ENCODE measurements at places on chromosomes 2 and 18.

DNA sequence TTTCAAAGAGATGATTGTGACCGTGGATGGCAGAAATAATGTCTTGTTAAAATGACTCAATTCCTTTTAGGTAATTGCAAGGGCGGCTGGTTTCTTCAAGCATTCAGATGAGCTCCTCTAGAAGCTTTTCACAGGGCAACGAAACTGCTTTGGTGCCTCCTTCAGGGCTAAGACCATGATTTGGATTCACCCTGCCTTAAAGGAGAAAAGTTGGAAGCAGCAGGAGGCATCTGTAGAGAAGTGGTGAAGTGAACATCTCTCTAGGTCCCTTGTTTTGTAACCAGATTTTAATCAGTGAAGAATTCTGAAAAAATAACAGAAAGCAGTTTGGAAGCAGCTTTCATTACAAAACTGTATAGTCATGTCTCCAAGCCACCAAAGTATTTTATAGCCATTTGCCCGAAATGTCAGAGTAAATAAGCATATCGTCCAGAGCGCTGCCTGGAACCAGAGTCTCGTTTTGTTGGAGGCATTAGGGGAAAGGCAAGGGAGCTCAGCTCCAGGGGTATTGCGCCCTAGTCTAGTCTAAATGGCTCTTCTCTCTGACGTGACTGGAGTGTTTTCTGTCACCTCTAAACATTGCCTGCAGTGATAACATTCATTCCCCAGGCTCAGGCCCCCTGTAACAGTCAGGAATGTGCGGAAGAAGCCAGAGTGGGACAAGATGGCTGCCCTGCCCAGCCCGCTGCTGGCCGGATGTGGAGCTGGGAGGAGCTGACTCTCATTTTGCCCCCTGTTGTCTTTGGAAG lies 57.8 kb upstream of the ITGB6 start:
- DNase-seq, result no peak

GRCh38 chr18:484749-485464 lies 15.6 kb downstream of the COLEC12 start:
- DNase-seq, result no peak

GRCh38 chr2:43305012-43305411 lies 78.6 kb upstream of the ZFP36L2 start:
- DNase-seq, result no peak

GRCh38 chr2:223835701-223836532 lies 1.5 kb downstream of the AP1S3 start:
- no peak for DNase-seq

DNA sequence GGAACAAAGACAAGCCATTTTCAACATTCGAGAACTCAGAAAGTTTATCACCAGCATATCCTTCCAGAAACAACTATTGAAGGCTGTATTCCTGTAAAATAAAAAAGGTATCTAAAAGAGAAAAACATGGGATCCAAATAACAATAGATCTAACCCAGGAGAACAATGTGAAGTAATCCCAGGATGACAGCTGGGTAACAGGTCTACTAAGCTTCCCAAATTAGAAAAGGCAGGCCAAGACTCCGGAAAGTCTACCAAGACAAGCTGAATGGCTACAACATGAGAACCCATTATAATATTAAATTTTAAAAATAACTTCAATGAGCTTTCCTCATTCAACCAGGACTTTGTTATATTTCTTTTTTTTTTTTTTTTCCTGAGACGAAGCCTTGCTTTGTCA lies 6.5 kb downstream of the PIAS2 start:
- DNase-seq, result no peak

- no peak for DNase-seq
Measured at GRCh38 chr2:208311954-208312353, 45.9 kb downstream of the PIKFYVE start.

DNA sequence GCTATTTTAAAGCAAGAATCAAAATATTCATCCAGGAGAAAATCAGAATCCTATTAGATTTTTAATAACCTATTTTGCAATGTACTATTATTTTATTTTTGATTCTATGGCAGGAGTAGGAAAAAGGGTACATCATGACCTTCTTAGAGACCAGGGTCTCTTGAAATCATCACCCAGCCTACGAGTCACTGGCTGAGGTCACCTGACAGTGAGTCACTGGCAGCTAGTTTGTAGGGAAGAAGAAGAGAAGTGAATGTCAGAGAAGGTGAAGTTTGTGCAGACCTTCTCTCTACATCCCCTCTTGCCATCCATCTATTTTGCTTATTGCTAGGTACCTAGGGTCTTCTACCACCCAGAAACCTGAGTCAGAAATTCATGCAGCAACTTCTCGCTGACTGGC lies 144.2 kb downstream of the ALK start:
- DNase-seq, result no peak

DNA sequence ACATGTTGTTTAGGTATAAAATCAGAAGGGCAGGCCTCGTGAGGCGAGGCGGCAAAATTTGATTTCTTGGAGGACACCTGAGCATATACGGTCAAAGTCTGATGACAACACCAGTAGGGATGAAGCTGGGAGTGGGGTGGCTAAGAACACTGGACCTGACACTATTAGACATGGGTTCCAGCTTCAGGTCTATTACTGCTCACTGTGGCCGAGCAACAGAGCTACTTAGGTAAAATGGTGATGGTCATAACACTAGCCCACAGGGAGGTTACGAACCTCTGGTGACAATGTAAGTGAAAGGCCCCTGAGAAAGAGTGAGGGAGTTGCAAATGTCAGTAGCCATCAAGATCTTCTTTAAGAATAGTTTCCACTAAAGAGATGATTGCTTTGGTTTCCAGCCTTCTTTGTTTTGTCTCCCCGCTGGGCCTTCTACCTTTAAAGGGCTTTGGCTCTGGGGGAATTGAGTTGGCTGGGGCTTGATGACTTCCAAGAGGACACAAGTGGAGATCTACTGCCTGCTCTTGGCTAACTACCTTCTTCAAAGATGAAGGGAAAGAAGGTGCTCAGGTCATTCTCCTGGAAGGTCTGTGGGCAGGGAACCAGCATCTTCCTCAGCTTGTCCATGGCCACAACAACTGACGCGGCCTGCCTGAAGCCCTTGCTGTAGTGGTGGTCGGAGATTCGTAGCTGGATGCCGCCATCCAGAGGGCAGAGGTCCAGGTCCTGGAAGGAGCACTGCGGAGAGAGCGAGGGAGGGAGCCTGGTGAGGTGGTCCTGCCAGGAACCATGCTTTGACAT lies 3.5 kb downstream of the IL1B start:
- DNase-seq, result no peak

GRCh38 chr18:26336572-26336971 lies 110.3 kb downstream of the TAF4B start:
- no peak for DNase-seq

DNA sequence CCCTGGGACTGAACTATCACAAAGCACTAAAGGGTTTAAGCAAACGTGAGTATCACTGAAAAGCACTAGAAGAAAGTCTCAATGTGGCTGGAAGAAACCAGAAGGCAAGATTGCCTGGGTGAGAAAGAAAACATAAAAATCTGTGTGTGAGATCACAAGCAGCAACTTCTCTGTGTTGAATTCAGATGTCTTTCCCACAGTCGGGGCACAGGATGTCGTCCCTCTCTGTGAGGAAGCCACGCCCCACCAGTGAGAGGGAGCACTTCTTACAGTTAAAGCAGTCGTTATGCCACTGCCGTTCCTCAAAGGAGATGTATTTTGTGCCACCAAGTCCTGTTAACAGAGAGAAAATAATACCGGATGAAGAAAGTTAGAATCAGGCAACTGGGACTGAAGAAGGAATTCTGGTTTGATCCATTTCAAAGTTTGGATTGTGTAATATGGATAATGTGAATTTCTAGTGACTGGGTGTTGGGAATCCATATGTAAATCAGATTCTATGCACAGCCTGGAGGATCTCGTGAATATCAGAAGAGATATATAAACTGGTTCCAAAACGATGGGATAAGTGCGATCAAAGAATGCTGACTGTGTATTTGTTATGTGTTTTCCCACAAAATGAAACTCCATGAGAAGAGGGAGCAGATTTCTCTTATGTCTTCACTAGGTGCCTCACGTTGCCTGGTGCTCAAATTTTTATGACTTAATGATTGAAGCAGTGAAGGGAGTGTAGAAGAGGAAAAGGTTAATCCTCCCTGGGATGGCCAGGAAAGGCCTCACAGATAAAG lies 24.0 kb downstream of the C2orf49 start:
- DNase-seq, result no peak

DNA sequence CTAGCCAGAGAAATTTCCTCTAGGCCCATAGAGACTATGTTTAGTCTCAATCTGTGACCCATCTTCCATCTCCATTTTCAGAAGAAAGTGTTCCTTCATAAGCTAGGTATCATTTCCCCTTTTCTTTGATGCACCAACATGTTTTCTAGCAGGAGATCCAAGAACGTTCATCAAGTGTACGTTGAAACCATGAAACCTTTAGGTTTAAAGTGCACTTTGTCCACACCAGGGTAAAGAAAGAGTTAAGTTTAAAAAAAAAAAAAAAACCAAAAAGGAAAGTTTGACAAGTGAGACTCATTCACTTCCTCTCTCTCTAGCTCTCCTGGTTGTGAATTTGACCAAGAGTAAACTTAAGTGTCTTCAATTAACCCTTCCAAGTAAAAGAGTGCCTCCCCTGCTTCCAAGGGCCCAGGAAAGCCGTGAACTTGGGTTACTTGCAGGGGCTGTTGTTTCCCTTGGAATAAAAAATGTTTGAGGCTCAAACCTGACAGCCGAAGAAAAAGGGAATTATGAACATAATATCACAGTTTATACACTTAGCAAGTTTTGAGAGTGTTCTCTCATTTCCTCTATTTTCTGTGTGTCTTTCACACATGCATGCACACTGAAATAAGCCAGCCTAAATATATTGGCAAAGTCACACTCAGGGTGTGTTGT lies 56.7 kb downstream of the LBH start:
- no peak for DNase-seq

GRCh38 chr2:25614711-25615110 lies 58.7 kb downstream of the DTNB start:
- DNase-seq, result no peak

DNA sequence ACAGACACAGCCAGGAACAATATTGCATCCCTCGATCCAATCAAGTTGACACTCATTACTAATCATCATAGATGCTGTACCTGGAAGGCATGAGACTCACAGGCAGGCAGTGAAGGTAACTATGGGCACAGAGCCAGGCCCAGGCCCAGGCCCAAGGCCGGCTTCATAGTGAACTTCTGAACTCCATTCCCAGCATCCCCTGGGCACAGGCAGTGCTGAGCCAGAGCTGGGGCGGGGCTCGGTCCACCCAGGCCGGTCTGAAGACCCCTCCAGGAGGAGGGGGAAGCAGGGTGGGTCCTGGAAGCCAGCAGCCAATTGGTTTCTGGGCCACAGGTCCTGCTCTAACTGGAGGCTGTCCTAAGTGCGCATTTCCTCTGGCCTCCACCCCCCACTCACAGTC lies 37.6 kb downstream of the MLPH start:
- DNase-seq, result no peak

GRCh38 chr2:169828141-169828811 lies 1.0 kb downstream of the UBR3 start:
- no peak for DNase-seq

GRCh38 chr2:150292807-150293206 lies 194.7 kb downstream of the RND3 start:
- no peak for DNase-seq

- DNase-seq, result no peak
Measured at GRCh38 chr2:200502196-200502595, 7.7 kb downstream of the KCTD18 start.

DNA sequence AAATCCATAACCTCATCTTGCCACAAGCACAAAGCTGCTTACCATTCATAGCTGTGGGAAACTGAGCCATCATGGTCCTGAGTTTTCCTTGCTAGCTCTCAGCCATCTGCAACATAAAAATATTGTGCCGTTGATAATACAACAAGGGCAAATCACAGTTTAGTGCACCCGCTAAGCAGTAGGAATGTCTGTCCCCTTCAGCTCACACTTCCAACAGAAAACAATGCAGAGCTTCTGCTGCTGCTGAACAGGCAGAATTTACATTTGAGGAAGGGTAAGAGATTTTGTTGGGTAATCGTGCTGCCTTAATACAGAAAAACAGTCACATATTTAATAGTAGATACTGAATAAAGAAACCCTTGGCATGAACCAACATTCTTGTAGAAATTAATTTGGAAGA lies 32.3 kb downstream of the ITSN2 start:
- DNase-seq, result no peak

DNA sequence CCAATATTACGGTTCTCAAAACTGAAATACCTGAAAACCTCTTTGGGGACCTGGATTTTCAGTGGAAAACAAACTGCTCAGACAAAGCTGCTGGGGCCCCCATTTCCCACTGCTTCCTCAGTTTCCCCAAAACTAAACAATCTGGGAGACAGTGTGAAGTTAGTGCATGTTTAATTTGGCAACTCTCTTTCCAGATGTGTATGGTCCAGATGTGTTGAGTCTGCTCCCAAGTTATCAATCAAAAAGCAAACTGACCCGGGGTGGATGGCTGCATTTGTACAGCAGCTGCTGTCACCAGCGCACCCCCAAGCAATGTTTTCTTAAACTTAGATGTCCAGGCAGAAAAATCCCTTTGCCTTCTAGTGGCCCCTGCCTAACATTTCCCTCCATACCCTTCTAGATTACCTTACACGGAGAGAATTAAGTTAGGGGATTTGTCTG lies 136.9 kb downstream of the COPS8 start:
- DNase-seq, result no peak

DNA sequence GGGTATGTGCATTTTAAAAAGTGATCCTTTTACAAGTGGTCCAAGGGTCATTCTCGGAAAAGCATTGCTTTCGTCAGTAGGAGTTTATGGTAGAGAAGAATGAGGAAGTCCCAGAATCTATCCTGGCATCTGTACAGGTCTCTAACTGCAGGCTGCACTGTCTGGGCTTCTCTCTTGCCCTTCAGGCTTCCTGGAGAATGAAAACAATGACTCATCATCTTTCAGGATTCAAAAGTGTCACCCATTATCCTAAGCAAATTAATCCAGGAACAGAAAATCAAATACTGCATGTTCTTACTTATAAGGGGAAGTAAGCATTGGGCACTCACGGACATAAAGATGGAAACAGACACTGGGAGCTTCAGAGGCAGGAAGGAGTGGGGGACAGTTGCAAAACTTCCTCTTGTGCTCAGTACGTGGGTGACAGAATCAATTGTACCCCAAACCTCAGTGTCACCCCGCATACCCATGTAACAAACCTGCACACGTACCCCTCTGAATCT lies 60.2 kb upstream of the TXNDC2 start:
- no peak for DNase-seq

DNA sequence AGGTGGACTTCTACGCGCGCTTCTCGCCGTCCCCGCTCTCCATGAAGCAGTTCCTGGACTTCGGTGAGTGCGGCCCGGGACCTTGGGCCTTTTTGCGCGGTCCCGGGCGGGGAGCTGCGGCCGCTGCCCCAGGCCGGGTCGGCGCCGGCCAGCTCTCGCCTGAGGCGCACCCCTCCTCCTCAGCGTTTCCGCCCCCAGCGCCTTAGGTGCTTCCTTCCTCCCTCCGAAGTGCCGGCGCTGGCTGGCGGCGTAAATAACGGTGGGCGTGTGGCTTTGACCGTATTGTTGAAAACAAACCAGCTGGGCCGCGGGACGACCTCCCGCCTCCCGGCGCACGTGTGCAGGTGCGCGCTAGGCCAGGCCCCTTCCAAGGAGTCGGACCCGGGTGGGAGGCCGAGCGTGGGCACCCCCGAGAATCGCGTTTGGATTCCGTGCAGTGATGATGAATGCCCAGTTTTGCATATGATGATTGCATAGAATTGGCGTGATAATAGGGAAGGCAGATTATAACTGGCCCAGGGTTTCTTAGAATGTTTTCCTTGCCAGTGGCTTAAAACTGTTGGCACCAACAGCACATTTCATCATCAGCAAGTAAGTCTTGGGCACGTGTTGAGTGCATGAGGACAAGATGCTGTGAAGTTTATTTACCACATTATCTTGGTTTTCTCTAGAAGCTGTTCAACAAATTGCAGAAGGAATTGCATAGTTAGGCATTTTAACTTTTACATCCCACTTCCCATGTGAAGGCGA lies 569 bp downstream of the PDK1 start:
- DNase-seq, result peak; percentile 60

Data from stimulated activated effector memory CD8-positive, alpha-beta T cell treated with anti-CD3 and anti-CD28 coated beads, Interleukin-12 subunit alpha, Interleukin-12 subunit beta, amount 100 ng/mL, for 72 hours (primary cell).